ENCODE measurements at places on chromosomes 5 and 9.

- H3K27me3 ChIP-seq: no peaks in the 10 kb centered on the region
- H3K27ac ChIP-seq: no peak overlapping the region
- no peaks in the 10 kb centered on the region for H3K4me1 ChIP-seq
- H3K36me3 ChIP-seq: no peaks in the 10 kb centered on the region
Measured at GRCh38 chr5:167219298-167219697, 1072.1 kb upstream of the WWC1 start.

GRCh38 chr5:124599028-124599973 lies 147.1 kb downstream of the ZNF608 start:
- peaks cover 3% of the 10 kb centered on the region for H3K27me3 ChIP-seq
- no peak overlapping the region for H3K4me3 ChIP-seq

- H3K4me1 ChIP-seq: no peaks in the 10 kb centered on the region
- H3K27ac ChIP-seq: no peak overlapping the region
- no peak for ATAC-seq
- H3K36me3 ChIP-seq: no peaks in the 10 kb centered on the region
- no peaks in the 10 kb centered on the region for H3K27me3 ChIP-seq
Measured at GRCh38 chr9:10704720-10705119, 91.9 kb upstream of the PTPRD start.

- no peaks in the 10 kb centered on the region for H3K4me1 ChIP-seq
- H3K36me3 ChIP-seq: no peaks in the 10 kb centered on the region
- no peak within 1 kb of the TSS for H3K27ac ChIP-seq
- no peak within 1 kb of the TSS for H3K4me3 ChIP-seq
Measured at GRCh38 chr5:156326718-156327259, at the start of gene SGCD. SGCD (plus strand) TSS chr5:156327164.

GRCh38 chr5:171907725-171908343 lies 98.6 kb downstream of the FBXW11 start:
- H3K27ac ChIP-seq: peak overlapping the region; percentile 94
- H3K4me3 ChIP-seq: peak overlapping the region; percentile 70
- H3K4me1 ChIP-seq: peaks cover 43% of the 10 kb centered on the region
- peak; percentile 67 for ATAC-seq
- H3K36me3 ChIP-seq: peaks cover 61% of the 10 kb centered on the region

DNA sequence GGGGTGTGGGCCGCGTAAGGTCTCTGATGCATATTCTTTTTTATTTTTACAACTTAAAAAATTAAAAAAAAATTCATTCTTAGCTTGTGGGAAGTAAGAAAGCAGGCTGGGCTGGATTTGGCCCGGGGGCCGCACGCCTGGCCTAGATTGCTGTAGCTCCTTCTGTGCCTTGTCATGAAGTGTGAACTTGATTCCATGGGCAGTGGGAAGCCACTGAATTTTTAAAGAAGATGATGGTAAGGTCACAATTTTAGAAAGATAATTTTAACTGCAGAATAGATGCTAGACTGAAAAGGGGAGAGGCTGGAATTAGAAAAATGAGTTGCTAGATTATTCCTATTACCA lies 56.1 kb downstream of the EHMT1 start:
- H3K4me1 ChIP-seq: peaks cover 21% of the 10 kb centered on the region
- peak overlapping the region; percentile 18 for H3K27ac ChIP-seq
- H3K27me3 ChIP-seq: no peaks in the 10 kb centered on the region
- ATAC-seq: no peak
- peaks cover 29% of the 10 kb centered on the region for H3K36me3 ChIP-seq

DNA sequence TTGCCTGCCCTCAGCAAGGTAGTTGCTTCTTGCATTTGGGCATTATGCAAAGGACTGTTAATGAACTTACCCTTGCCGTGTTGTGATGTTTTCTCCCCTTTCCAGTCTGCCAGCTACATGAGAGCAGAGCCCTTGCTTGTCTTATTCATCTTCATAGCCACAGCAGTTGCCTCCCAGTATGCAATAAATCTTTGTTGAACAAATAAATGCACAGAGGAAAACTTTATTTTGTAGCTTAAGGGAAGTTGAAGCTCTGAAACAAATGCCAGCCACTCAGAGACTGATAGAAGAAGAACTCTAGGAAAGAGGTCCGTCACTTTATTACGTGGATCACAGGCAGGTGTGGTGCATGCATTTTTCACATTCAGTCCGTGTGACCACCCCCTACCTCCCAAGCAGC lies 19.7 kb downstream of the MAST4 start:
- ATAC-seq: no peak
- peaks cover 18% of the 10 kb centered on the region for H3K27me3 ChIP-seq
- H3K36me3 ChIP-seq: no peaks in the 10 kb centered on the region
- H3K4me3 ChIP-seq: no peak overlapping the region
- peaks cover 8% of the 10 kb centered on the region for H3K4me1 ChIP-seq
- no peak overlapping the region for H3K27ac ChIP-seq

GRCh38 chr5:11234501-11234911 lies 473.5 kb upstream of the DAP start:
- H3K27me3 ChIP-seq: no peaks in the 10 kb centered on the region
- no peaks in the 10 kb centered on the region for H3K36me3 ChIP-seq
- H3K4me3 ChIP-seq: peak overlapping the region; percentile 45

DNA sequence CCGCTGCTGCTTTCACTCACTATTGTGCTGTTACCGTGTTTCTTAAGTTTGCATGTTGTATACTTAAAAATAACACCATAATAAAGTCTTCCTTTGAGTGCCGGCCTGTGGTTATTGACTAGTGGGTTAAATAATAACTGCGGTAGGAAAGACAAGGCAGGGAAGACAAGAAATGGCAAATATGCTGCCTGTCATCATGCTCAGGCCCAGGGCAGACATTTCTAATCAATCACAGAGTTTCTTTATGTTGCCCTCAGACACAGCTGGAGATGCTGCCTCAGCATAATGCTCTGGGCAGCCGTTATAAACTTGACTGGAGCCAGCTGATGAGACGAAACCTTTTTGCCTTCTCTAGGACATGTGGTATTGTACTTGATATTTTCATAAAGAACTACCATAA lies 215.0 kb downstream of the GAPVD1 start:
- H3K27ac ChIP-seq: no peak overlapping the region
- H3K36me3 ChIP-seq: peaks cover 58% of the 10 kb centered on the region
- no peak for ATAC-seq
- H3K27me3 ChIP-seq: no peaks in the 10 kb centered on the region

DNA sequence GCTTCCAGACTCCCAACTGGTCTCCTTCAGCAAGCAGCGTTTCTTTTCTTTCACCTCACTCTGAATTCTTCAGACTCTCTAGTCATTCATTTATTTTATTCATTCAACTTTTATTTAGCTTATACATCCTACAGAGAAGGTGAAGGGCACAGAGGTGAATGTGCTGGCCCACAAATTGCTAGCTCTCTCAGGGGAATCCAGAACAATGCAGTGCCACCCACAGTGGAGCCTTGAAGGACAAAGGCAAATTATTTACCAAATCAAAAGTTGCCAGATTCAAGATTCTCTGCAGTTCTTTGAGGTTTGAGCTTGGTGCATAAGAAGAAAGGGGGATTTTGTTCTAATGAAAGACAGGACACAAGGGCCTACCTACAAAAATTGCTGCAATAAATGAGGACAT lies 29.7 kb downstream of the GRIA1 start:
- H3K27ac ChIP-seq: no peak overlapping the region
- ATAC-seq: no peak
- H3K36me3 ChIP-seq: no peaks in the 10 kb centered on the region
- no peaks in the 10 kb centered on the region for H3K27me3 ChIP-seq
- no peak overlapping the region for H3K4me3 ChIP-seq

DNA sequence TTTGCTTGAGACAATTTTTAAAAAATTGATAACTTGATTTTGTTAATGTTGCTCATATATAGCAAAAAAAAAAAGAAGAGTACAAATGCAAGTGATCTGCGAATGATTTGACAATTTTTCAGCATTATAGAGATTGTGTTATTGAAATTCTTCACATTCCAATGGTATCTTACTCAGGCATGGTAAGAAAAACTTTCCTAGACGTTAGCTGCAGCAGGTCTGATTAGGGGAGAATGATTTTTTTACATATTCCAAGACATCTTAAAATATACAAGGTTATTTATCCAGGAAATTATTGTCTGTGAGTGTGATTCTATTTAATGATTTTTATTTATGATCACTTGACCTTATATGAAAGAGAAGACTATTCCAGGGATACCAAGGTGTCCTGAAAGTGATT lies 361.9 kb downstream of the MAT2B start:
- H3K4me3 ChIP-seq: no peak overlapping the region
- no peaks in the 10 kb centered on the region for H3K27me3 ChIP-seq
- ATAC-seq: no peak

DNA sequence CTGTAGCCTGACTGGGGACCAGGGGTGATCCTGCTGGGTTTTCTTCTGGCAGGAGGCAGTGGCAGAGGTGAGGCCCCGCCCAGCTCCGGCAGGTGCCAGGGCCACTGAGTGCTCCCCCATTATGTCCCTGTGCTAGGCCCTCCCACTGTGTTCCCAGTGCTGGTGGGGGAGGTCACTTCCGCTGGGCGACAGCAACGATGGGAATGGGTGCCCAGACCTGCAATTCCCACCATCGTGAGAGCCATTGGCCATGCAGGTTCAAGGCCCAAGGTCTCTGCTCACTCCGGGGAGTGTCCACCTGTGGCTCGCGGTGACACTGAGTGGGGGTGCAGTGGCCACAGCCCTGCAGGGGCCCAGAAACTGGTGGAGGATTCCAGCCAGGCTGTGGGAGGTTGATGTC lies 98.6 kb downstream of the RXRA start:
- ATAC-seq: no peak
- H3K36me3 ChIP-seq: no peaks in the 10 kb centered on the region
- no peak overlapping the region for H3K27ac ChIP-seq
- H3K4me3 ChIP-seq: no peak overlapping the region
- H3K4me1 ChIP-seq: no peaks in the 10 kb centered on the region
- H3K27me3 ChIP-seq: no peaks in the 10 kb centered on the region

DNA sequence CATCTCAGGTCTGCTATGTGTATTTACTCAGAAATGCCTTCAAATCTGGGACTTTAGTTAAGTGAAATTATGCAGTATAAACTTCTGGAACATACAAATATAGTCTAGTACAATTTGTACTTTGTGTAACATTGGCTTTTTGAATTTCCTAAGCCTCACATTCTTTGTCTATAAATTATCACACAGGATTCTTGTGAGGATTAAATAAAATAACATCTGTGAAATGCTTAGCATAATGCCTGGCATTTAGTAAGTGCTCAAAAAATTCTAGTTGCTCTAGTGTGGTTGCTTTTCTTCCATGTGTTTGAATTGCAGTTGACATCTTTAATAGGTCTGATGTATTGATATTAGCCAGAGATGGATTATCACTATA lies 2.6 kb downstream of the HMMR start:
- H3K27me3 ChIP-seq: no peaks in the 10 kb centered on the region
- peaks cover 42% of the 10 kb centered on the region for H3K36me3 ChIP-seq
- no peaks in the 10 kb centered on the region for H3K4me1 ChIP-seq
- peak overlapping the region; percentile 97 for H3K4me3 ChIP-seq

DNA sequence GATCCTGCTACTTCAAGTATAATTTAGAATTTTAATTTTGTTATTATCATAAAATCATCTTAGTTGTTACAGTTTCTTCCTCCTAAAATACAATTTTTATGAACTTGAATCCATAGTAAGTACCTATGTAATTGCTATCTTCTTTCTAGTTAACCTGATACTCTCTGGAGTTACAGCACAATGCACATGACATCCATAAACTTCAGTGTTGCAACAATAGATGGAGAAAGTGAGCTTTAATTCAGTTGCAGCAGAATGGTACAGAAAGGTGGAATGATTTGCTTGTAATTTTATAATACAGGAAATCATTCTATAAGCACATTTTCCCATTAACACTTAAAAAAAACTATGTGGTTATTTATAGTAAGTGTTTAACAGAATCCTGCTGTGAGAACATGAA lies 372.0 kb downstream of the CDH9 start:
- no peaks in the 10 kb centered on the region for H3K4me1 ChIP-seq
- ATAC-seq: no peak
- no peak overlapping the region for H3K4me3 ChIP-seq
- no peaks in the 10 kb centered on the region for H3K27me3 ChIP-seq

- H3K27ac ChIP-seq: no peak overlapping the region
- H3K4me3 ChIP-seq: no peak overlapping the region
- H3K4me1 ChIP-seq: no peaks in the 10 kb centered on the region
- H3K36me3 ChIP-seq: no peaks in the 10 kb centered on the region
Measured at GRCh38 chr5:175384724-175385552, 59.0 kb downstream of the DRD1 start.

DNA sequence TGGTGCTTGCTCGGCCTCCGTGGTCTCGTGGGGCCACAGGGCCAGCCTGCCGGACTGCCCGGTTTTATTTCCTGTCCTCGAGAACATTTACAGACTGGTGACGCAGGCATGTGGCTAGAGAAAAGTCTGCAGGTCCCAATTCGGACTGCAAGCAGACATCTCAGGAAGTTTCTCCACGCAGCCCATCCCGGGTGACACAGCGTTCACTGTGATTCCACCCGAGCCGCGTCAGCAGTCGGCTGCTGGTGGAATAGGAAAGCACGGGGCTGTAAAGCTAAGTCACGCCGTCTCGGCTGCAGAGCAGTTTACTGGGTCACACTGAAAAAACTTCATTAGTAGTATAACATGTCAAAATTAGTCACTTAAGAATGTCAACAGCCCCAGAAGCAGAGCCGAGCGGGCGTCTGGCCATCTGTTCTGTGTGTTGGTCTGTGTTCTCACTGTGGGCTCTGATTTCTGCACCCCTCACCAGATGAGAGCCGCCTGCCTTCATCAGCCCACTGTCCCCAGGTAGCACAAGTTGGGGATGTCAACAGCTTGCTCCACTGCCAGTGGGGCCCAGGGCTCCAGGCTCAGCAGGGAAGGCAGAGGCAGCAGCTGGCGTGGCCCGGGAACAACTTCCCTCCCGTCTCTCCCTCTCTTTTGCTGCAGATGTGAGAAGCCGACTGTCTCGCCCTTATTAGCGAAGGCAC lies 363.7 kb downstream of the IRX2 start:
- H3K36me3 ChIP-seq: no peaks in the 10 kb centered on the region
- H3K27me3 ChIP-seq: peaks cover 13% of the 10 kb centered on the region
- H3K27ac ChIP-seq: no peak overlapping the region
- no peaks in the 10 kb centered on the region for H3K4me1 ChIP-seq
- ATAC-seq: no peak

DNA sequence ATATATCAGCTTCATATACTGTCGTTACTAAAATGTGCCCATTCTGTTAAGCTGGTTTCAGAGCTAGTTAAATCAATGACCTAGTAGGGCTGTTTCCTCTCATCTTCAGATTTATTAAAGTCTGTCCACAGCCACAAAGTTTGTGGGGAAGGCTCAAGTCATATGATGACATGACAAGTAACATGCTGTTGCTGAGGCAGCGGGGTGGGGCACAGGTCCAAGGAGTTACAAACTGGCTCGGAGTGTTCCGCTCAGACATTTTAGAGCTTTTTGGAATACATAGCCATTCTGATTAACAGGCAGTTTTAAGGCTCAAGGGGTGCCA lies 2.7 kb upstream of the ANP32B start:
- no peak for ATAC-seq
- H3K4me3 ChIP-seq: no peak overlapping the region
- no peak overlapping the region for H3K27ac ChIP-seq
- H3K4me1 ChIP-seq: peaks cover 4% of the 10 kb centered on the region
- H3K36me3 ChIP-seq: peaks cover 4% of the 10 kb centered on the region
- H3K27me3 ChIP-seq: no peaks in the 10 kb centered on the region

- peak overlapping the region; percentile 3 for H3K4me3 ChIP-seq
- H3K4me1 ChIP-seq: peaks cover 16% of the 10 kb centered on the region
- H3K27ac ChIP-seq: peak overlapping the region; percentile 48
- peaks cover 30% of the 10 kb centered on the region for H3K27me3 ChIP-seq
Measured at GRCh38 chr5:58795327-58795726, 212.5 kb downstream of the RAB3C start.

- no peaks in the 10 kb centered on the region for H3K36me3 ChIP-seq
- H3K4me1 ChIP-seq: no peaks in the 10 kb centered on the region
- H3K27me3 ChIP-seq: no peaks in the 10 kb centered on the region
- no peak overlapping the region for H3K27ac ChIP-seq
Measured at GRCh38 chr5:147743678-147744374, 38.7 kb downstream of the JAKMIP2 start.

All from activated T-helper 17 cell treated with anti-CD3 and anti-CD28 coated beads, Interleukin-2, amount 50 U/mL, for 72 hours (primary cell).